ENCODE measurements at places on chromosomes 4 and X.

DNA sequence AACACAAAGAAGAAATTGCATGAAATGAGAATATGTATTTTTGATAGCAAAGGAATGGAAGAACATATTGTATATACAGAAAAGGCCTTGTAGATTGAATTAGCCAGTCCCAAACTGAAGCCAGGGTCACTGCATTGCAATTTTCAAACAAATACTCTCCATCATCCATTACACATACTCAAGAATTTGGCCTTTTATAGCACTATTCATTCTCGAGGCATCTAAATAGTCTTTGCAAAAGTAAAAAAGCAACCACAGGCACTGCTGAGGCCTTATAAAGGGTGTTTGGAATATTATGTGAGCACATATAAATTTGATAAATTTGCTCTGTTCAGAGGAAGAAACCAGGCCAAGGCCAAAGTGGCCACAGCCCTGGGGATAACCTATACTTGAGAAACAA lies 123.0 kb downstream of the ZNF827 start:
- DNase-seq, result no peak

DNA sequence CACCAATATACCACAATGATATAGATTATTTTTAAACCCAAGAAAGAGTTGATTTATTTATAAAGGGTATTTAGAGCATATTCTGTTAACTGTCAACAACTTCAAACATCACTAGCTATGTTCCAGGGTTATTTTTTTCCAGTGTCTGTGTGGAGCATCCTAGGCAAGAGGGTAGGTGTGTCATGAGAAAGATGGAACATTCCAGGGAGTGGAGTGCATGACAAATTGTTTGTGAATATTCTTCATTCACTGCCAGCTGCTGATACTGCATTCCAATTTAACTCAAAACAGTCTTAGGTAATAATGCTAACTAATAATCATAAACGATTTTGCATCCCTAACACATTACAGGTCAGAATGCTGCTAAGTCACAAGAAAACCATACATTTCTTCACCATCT lies 148.7 kb upstream of the RASGEF1B start:
- DNase-seq, result no peak

GRCh38 chrX:132740316-132741123 lies 217.9 kb downstream of the HS6ST2 start:
- DNase-seq, result no peak

- no peak for DNase-seq
These were observed 49.1 kb downstream of the DHRSX start for GRCh38 chrX:2451501-2452316.

GRCh38 chr4:2364654-2365053 lies 53.8 kb downstream of the ZFYVE28 start:
- no peak for DNase-seq

GRCh38 chr4:42716996-42717395 lies 60.1 kb upstream of the ATP8A1 start:
- no peak for DNase-seq

DNA sequence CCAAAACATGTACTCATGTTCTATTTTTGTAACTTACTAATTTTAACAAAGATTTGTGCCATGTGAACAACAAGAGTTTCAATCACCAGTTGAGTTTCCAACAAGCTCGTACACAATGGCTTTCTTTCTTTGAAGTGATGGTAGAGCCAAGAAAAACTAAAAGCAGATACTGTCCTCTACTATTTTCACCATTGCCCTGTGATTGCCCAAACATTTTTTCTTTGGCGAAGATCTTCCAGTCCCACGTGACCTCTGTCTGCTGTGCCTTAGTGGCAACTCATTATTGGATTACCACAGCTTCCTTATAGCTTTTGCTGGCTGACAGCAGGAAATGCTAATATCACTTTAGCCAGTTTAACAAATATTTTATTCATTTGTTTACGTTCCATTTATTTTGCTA lies 1147.1 kb downstream of the STIM2 start:
- no peak for DNase-seq

DNA sequence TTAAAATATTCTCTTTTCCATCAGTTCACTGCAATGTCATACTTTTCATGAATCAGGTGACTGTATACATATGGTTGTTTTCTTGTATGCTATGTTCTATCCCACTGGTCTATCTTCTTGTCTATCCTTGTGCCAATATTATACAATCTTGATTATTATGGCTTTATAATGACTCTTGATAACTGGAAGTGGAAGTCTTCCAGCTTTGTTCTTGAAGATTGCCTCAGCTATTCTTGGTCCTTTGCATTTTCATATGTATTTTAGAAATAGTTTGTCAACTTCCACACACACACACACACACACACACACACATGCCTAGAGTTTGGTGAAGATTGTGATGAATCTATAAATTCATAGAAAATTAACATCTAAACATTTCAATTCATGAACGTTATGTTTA lies 67.9 kb downstream of the SHROOM3 start:
- DNase-seq, result no peak

- DNase-seq, result no peak
These were observed 335.0 kb upstream of the TENM3 start for GRCh38 chr4:181908168-181908567.

- no peak for DNase-seq
These were observed 540 bp downstream of the ZNF721 start for GRCh38 chr4:498328-498904.

- DNase-seq, result no peak
These were observed 11.7 kb upstream of the TMEM184C start for GRCh38 chr4:147605499-147605898.

GRCh38 chr4:123516576-123516975 lies 120.0 kb downstream of the SPRY1 start:
- no peak for DNase-seq

GRCh38 chrX:5957506-5957905 lies 271.2 kb downstream of the NLGN4X start:
- DNase-seq, result no peak

DNA sequence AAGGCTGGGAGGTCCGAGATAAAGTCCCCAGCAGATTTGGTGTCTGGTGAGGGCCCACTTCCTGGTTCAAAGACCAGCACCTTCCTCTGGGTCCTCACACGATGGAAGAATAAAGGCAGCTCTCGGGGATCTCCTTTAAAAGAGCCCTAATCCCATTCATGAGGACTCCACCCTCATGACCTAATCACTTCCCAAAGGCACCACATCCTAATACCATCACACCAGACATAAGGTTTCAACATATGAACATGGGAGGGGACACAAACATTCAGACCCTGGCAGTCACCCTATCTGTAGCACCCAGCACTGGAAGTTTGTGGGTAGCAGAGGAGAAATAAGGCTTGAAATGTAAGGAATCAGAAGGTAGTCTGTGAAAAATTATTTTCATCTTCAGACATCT lies 112.9 kb upstream of the NOCT start:
- DNase-seq, result no peak

DNA sequence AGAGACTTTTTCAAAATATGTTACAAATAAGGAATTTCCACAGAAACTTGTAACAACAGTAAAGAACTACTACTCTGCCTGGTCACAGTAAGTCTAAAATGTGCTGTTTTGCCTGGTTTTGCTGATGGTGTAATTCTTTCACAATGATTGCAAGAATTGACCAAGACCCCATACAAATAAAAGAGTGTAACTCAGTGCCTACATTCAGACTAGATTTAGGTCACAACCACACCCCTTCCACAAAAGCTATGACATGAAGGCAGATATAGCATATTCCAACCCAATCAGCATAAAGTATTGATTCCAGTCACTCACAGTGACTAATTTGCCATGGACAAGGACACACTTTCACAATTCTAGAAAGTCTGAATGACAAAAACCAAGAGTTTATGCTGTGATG lies 53.7 kb upstream of the TMPRSS11F start:
- DNase-seq, result no peak

GRCh38 chr4:87087015-87087414 lies 133.4 kb downstream of the KLHL8 start:
- DNase-seq, result no peak

DNA sequence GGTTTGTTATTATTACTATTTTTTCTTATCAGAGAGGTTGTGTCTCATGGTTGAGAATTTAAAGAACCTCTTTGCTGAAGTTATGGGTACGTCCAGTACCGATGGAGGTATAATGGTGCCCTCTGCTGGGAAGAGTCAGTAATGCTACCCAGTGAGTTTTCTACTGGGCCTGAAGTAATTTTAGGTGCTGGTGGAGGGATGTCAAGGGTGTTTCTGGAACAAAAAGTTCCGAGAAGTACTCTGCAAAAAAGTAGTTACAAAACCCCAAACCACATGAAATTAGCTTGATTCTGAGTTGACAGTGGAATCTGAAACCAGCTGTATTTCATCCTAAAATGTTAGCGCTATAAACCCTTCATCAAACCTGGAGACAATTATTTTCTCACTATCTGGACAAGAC lies 102.5 kb upstream of the MID1 start:
- no peak for DNase-seq

GRCh38 chrX:123920105-123920785 lies 41.3 kb upstream of the STAG2 start:
- DNase-seq, result no peak

DNA sequence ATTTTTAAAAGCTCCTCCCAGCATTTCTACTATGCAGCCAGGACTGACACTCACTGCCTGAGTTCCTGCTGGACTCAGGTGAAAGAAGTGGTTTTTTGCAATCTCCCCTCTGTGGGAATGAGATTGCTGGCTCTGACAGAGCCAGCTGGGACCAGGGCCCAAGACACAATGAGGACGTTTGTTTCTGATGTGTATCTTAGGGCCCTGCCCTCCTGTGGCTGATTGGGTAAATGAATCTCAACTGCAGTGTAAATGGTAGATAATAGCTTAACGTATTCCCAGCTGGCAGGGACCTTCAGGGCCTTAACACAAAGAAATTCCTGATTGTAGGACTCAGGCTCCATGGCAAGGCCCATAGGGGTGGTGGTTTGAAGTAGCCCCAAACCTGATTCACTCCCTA lies 85.8 kb upstream of the PRPS1 start:
- no peak for DNase-seq

DNA sequence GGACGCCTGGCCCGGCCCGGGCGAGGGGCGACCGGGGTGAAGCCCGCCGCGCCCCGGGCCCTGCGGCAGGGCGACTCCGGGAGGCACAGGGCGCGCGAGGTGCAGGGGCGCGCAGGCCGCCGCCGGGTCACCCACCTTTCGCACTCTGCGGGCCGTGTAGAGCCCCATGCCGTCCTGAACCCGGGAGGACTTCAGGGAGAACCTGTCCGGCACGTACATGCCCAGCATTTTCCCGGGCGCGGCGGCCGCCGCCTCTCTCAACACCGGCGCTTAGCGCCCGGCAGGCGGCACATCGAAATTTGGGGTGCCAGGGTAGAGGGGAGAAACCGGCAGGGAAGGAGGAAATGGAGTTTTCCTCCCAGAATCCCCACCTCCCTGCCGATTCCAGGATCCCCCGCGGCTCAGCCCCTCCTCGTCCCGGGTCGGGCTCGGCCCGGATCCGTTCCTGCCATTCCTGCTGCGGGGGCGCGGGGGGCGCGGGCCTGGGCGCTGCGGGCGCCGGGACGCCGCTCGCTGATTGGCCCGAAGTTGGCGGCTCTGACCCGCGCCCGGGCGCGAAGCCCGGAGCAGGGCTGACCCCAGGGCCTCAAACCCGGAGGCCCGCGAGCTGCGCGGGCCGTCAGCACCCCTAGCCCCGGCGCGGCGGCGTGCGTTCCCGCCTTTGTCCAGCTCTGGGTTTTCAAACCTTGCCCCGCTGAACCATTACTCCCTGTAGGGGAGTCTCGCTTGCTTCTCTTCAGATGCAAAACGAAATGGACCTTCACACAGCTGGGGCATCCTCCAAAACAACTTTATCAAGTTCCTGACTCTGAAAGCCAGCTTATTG lies at the start of gene PRDM5:
Gene PRDM5 (minus strand): TSS at position 346 of the 826 bp plus-strand sequence. CDS start 118 bp downstream, at position 228.
- DNase-seq, result no peak

GRCh38 chr4:155515444-155516075 lies 138.8 kb upstream of the MAP9 start:
- no peak for DNase-seq

DNA sequence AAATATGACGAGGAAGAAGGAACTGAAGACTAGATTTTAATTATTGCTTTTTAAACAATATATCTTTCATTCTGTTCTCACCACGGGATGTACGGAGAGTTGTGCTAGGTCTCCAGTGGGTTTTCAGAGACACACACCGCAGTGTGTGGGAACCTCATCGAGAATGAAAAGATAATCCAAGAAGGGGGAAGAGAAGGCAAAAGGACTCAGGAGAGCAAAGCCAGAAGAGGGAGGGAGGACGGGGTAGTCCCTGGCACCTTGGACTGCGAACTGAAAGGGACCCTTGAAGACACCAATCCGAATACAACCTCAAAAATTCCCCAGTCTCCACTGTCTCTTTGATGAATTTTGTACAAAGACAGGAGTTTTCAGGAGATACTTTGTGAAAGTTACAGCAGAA lies 932 bp upstream of the LEF1 start:
- no peak for DNase-seq

- no peak for DNase-seq
These were observed 89.2 kb downstream of the WDFY3 start for GRCh38 chr4:84877051-84877833.

- DNase-seq, result no peak
These were observed 4.6 kb downstream of the EFNB1 start for GRCh38 chrX:68833448-68833805.

GRCh38 chrX:68853665-68854251 lies 24.9 kb downstream of the EFNB1 start:
- DNase-seq, result no peak

GRCh38 chr4:109432696-109433095 lies 919 bp upstream of the SEC24B start:
- DNase-seq, result no peak

GRCh38 chrX:123357941-123358340 lies 173.9 kb downstream of the GRIA3 start:
- no peak for DNase-seq

GRCh38 chrX:102708900-102709299 lies 3.3 kb upstream of the GPRASP2 start:
- DNase-seq, result no peak

DNA sequence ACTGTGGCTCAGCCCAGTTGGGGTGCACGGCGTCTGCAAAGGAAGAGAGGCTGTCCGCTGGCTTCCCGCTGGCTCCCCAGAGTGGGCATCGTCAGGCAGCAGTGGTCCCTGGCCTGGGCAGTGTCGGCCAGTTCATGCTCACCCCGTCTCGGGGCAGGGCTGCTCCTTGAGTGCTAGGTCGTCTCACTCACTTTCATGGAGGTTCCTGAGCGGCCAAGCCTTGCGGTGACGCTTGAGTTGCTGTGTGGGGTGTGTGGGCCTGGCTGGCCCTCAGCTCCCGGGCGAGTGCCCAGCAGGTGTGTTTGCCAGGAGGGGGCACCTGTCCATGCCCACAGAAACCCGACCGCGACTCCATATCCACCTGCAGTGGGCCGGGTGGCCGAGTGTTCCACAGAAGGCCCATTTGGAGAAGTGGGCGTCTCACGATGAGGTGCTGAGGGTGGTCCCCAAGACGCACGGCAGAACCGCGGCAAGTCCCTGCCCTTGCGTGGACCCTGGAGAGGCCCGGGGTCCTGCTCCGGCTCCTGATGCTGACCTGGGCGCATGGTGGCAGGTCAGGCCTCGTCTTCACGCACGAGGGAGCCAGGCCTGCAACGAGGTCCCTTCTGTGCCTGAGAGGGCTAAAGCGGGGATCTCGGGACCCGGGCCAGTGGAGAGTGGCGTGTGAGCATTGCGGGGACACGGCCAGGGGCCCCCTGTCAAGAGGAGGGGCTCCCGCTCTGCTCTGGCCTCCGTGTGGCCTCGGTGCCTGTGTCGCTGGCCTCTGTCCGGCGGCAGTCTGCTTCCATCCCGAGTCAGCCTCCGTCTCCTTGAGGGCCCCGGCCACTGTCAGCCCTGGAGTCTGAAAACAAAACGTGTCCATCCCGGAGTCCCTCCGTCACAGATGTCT lies 18.5 kb upstream of the UVSSA start:
- DNase-seq, result no peak

GRCh38 chr4:98318521-98318920 lies 57.3 kb downstream of the RAP1GDS1 start:
- DNase-seq, result no peak
